Activated CD4-positive, CD25-positive, alpha-beta regulatory T cell treated with anti-CD3 and anti-CD28 coated beads, Interleukin-2, amount 50 U/mL, for 24 hours (primary cell): ENCODE measurements at places on chromosomes 3 and 15.

DNA sequence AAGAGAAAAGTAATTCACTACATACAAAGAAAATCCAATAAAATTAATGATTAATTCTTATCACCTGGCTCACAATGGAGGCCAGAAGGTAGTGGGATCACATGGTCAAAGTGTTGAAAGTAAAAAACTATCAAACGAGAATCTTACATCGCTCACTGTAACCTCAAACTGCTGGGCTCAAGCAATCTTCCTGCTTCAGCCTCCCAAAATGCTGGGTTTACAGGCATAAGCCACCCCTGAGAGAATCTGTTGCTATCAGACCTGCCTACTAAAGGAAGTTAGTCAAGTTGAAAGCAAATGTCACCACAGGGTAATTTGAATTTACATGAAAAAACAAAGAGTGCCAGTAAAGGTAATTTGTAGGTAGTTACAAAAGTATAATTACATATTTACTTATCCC lies 103.3 kb downstream of the PCCB start:
- ATAC-seq = no peak

DNA sequence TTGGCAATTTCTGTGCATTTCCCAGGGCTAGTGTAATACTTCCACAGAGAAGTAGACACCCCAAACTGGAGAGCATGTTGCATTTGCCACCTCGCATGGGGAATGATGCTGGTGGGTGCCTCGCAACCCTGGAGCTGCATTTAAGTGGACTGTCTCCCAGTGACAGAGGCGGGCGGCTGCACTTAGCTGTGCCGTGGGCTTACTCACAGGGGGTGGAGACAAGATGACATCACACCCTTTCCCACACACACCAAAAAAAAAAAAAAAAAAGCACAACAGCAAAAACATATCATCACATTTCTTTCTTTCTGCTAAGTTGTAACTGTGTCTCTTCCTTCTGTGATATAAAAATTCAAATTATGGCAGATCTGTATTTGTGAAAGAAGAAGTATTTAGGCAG lies at the start of gene ABI3BP:
Gene ABI3BP, minus strand, starts transcription at position 113 of the 400 bp plus-strand sequence. Its CDS starts 37 bp downstream, at position 76.
- ATAC-seq = peak; percentile 35

DNA sequence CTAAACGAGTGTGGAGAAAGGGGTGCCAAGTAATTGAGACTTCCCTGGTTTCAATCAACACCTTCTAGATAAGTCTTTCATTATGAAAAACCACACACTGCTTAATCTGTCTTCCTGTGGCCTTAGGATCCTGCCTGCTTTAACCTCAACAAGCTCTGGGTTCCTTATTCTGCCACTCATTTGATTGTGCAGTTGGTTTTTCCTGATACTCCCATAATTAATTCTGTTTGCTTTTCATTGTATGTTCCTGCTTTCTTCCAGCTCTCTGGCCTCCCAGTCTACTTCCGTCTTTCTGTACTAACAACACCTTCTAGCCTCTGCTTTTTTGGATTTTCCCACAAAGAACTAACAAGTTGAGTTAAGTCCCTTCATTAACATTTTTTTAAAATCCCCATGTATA lies 20.2 kb upstream of the GCNT3 start:
- ATAC-seq = no peak

GRCh38 chr3:36461597-36461996 lies 81.3 kb downstream of the STAC start:
- ATAC-seq = no peak

DNA sequence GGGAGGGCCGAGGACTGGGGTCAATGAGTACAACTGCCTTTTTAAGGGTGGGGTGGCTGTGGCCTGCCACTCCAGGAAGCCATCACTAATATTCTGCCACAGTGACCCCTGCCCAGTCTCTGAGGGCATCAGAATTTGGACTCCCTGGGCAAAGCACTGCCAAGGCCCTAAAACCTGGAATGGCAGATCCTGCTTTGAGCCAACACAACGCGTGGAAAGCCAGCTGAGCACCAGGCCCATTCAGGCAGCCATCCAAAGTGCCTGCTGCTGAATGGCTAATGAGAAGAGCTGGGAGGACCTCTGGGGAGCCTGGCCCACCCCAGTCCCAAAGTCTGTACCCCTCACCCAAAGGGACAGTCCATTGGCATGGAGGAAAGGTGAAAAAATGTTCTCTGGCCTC lies 5.0 kb downstream of the TWF2 start:
- ATAC-seq = no peak

DNA sequence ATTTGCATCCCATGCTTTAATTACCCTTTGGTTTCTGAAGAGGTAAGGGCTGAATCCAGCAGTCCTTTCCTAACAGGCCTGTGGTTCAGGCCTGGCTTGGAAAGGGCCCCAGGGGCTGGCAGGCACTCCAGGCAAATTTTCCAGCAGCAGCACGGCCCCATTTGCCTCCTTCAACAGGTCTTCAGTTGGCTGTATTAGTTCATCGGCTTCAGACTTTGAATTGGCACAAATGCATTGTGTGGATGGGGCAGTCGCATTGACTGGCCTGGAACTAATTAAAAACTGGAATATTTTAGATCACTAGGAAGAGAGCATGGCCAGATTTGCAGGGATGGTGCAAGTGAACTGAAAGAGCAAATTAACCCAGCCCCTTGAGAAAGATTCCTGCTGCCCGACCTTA lies 207.8 kb upstream of the MCTP2 start:
- ATAC-seq = no peak

DNA sequence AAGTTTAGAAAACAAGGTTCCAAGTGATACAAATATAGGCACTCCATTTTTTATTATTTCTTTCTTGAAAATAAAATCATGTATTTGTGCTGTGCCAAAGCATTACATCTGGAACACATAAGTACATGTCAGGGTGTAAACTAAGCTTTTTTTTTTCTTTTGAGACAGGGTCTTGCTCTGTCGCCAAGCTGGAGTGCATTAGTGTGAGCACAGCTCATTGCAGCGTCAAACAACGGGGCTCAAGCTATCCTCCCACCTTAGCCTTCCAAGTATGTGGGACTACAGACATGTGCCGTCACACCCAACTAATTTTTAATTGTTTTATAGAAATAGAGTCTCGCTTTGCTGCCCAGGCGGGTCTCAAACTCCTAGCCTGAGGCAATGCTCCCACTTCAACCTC lies 9.0 kb downstream of the SPATA12 start:
- ATAC-seq = no peak

DNA sequence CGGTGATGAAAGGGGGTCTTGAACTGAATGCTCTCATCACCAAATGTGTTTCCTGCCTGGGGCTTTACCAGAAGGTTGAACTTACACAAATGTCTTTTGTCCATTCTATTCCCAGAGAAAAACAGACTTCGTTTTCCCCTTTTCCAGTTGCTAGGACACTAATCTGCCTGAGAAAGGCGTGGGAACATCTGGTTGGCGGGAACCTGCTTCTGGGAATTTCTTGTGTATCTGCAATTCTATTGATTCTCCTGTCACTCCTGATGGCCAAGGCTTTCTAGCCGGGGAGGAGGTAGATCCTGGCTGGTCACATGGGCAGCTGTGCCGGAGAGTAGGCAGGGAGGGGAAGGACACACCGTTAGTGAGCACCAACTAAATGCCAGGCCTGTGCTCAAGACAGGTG lies 31.1 kb upstream of the CCDC174 start:
- ATAC-seq = no peak

DNA sequence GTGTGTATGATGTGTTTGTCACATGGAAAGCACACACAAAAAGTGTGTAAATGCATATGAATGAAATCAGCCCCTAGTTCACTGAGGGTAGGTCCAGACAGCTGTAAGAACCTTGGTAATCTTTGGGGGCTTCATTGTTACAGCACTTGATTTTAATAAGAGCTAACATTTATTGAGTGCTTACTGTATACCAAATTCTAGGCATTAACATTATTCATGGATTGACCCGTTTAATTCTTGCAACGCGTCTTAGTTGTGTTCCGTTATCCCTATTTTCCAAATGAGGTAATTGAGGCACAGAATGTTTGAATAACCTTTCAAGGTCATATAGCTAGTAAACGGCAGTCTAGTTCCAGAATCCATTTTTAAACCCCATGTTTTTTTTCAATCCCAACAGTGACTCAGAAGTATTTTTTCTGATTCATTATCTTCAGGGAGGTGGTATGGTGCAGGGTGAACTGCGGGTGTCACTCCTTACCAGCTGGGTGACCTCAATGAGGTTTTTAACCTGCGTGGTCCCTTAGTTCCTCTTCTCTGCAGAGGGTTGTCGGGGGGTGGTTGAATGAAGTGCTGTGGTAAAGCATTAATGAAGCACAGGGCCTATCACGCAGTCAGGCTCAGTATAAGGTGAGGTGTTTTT lies 14.2 kb downstream of the RAB8B start:
- ATAC-seq = peak; percentile 94

DNA sequence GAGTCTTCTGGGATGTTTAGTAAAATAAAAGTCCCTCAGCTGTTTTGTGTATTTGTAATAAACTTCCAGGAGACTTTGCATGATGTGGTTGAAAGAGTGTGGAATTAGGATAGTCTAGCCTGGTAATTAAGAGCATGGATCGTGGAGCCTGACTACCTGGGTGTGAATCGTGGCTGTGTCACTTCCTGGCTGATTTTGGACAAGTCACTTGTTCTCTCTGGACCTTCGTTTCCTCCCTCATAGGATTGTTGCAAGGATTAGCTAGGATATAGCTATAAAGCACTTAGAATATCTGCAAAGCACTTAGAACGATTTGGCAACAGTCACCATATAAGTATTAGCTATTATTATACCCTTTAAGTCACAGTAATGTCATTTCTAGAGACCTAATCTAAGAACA lies 40.2 kb downstream of the SLMAP start:
- no peak for ATAC-seq

DNA sequence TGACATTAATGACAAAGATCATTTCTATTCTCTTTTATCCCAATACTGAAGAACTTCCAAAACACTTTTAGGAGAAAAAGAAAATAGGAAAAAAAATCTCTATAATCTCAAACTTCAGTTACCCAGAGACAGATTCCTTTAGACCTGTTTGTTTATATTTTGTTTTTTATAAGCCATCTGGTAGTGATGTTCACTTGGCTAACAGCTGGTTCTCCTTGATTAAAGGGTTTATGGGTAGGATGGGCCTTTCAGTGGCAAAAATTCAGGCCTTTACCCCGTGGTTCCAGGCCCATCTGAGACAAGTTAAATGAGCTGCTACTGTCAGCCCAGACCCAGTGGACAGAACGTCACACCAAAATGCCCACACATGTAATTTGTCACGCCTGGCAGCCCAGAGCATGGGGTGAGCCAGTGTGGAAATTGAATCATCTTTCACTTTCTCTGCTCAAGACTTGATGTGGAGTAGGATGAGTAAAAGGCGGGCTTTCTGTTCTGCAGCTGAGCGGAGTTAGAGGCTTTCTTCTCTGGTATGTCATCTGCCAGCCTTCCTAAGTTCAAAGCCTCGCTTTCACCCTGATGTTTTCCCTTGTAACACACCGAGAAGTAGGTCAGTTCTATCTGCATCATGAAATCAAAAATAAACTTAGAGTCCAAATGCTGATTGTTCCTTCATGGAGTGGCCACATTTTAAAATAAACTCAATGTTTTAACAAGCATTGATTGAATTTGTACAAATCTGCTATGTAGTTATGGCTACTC lies 62.5 kb upstream of the SKOR1 start:
- ATAC-seq = peak; percentile 98

DNA sequence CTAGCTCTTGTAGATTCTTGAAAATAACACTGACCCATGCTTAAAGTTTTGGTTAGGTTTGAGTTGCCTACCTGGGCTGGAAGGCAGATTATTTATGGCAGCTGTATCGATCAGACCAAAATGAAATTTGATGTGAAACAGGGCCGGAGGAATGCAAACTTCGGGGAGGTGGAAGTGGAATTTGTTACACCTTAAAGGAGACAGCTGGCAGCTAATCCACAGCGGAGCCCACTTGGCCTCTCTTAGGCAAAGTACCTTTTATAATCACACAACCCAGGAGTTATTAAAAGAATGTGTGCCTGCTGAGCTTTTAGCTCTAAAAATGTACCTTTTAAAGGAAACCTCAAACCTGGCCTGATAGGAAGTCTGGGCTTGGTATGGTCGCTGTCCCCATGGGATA lies 250.9 kb upstream of the TPM1 start:
- ATAC-seq = no peak
